ENCODE measurements at places on chromosomes 6 and 20.

DNA sequence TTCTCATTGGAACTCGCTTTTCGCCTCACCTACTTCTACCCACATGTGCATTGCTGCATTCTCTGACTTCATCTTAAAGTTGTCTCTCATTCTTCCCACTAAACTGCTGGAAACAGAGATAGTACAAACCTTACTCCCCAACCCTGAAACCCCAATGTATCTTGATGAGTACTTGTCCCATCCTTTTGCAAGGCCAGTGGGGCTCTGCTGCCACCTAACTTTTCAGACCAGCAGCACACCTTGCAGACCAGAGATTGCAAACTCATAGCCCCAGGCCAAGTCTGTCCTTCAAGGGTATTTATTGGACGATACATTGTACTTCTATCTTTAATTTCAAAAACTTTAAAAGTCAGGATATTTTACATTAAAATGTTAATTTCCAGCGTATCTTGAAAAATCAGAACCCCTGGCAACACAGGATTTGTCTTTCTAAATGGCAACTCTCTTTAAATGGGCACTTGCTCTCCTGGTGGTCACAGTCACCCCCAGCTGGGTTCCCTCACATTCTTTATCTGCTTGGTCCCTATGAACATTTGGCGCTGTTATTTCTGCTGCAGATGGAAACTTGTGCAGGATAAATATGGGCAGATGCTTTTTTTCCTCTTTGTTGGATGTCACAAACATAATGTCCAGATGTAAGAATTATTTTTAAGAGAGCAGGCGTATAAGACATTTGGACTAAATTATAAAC, 83.9 kb downstream of the SOD2 start:
- peak; percentile 13 for DNase-seq

DNA sequence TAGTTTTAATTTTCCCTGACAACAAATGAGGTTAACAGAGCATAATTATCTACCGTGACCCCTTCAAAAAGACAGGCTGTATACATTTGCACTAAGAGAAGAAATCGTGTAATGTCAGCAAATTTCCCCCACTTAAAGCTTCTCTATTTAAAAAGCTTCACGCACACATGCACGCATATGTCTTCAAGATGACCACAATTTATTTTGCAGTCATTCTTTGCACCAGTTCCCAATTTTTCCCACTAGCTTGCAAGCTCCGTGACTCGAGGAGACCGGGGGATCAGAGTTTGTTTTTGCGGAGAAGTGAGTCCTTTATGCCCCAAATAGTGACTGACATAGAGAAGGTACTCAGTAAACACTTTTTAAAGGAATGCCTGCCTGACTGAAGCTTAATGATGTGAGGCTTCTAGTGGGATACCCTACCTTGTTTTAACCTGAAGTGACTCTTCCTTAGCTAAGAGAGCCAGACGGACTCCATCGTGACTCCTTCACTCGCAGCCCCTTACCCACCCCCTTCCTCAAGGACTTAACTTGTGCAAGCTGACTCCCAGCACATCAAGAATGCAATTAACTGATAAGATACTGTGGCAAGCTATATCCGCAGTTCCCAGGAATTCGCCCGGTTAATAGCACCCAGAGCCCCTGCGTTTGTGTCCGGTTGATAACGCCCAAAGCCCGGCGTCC, 9.3 kb upstream of the NQO2 start:
- DNase-seq: no peak

DNA sequence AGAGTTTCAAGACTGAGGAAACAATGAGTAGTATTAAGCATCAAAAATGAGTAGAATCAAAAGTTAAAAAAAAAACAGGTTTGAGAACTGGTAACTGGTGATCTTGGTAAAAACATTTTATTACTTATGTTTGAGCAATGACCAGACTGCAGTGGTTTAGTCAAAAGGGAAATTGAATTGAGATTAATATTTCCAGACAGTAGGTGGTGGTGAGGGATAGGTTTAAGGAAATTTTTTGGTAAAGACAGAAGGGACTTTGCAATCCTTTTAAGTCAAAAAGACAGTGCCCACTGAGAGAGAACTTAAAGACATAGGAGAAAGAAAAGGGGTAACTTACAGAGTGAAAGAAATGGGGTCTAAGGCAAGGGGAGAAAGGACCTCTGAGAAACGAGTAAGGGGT, 156.9 kb downstream of the ASCC3 start:
- DNase-seq: no peak

GRCh38 chr6:19472153-19472552, 365.0 kb upstream of the ID4 start:
- peak; percentile 97 for DNase-seq

DNA sequence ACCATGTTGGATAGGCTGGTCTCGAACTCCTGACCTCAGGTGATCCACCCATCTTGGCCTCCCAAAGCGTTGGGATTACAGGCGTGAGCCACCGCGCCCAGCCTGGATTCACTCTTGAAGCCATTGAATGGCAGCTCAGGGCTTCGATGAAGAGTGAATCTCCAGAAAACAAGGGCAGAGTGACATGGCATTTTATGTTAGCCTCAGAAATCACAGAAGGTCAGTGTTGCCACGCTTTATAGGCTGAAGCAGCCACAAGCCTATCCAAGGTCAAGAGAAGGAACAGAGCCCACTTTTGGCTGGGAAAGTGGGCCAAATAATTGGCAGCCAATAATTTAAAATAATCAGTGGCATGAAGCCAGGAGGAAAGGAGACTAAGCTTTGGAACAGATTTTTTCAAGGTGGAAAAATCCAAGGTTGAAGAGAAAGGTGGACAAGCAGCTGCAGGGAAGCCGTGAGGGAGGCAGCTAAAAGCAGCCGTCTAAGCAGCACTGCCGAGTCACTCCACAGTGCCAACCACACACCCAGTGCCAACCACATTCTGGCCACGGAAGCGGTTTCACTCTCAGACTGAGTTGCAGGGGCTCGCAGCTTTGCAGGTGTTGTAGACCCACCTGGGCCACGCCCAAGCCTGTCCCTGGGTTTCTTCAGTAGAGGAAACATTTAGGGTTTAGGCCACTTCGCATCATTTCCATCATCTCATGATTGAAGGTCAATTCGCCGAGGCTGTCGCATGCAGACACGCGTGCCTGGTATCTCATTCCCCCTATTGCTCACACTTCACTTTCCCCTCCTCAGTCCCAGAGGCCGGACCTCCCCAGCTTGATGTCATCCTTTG, 17.4 kb upstream of the AVP start:
- DNase-seq: no peak

DNA sequence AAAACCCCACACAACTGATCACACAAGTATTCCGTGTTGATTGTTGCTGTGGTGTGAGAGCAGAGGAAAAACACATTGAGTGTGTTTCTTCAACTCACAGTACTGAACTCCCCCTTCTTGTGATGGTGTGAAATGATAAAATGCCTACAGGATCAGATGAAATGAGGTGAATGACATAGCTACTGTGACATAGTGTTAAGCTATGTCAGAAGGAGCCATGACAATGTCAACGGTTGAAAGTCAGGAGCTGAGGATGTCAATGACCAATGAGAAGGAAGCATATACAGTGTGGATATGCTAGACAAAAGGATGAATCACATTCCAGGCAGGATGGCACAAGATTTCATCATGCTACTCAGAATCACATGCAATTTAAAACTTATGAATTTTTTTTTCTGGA, 38.8 kb downstream of the WASF1 start:
- peak; percentile 50 for DNase-seq
